ENCODE measurements at places on chromosomes 5 and 9.

DNA sequence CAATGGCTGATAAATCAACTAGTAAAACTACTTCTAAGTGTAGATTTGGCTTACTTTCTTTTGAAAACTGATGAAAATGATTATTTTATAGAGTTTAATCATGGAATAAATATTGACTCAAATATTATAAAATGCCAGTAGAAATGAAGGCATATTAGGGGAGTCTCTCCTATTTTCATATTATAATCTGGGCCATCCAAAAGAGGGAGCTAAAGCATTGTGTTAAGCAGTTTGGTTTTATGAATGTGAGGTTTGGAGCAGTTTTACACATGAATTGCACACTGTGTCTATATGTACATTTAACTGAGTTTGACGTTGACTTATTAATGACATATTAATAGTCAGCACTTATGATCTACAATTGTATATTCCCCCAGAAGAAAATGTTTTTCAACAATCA is 17.4 kb downstream of the CDH9 start:
- no peak for DNase-seq

GRCh38 chr5:148965511-148966265 is 97.2 kb downstream of the SH3TC2 start:
- DNase-seq = no peak

GRCh38 chr5:61167382-61167781 is 5.1 kb upstream of the SMIM15 start:
- DNase-seq = no peak

DNA sequence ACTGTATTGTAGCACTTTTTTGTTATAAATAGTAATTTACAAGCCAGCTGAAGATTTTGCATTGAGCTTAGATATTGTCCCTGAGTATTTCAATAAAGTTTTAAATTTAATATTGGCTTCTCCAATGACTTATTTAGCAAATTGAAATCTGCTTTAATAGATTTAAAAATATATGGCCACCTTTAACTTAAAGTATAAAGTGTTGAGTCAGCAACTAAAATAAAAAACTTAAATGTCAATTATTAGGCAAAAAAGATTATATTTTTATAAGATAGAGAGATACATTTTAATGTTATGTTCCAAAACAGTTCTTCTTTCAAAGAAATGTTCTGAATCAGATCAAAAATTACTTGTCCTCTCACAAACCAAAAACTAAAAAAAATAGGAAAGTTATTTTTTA is 60.7 kb downstream of the OSMR start:
- no peak for DNase-seq

DNA sequence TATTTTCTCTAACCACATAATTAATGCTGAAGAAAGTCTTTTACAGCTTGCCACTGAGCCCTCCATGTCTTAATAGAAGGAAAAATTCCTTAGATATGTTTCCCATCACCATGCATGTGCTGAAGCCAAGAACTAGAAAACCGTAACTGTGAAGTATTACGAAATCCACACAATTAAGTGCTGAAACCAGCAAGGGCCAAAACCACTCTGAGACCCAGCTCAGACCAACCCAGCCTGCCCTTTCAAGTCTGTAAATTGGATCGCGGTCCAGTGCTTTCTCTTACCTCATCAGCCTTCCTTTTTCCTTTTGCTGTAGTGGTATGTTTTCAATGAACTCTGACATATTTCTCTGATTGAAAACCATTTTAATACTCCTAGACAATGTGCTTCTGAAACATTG is 26.3 kb downstream of the SEMA5A start:
- no peak for DNase-seq

DNA sequence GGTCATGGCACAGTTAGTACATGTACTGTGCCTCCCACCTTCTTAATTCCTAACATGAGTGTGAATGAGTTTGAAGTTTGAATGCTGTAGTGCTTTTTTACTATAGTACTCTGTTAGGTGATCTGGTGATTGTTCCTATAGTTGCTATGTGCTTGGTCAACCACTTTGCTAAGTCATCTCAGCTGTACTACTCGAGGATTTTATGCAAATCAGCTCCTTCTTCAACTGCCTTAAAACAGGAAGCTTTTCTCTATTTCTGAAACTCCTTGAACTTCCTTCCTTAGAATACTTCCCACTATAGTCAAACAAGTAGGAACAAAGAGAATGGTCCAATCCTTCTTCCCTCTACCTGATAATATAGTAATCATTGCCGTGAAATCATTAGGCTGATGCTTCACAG is 219.6 kb downstream of the CTNND2 start:
- DNase-seq = no peak

GRCh38 chr5:55154873-55155272 is 5.1 kb upstream of the GPX8 start:
- no peak for DNase-seq

DNA sequence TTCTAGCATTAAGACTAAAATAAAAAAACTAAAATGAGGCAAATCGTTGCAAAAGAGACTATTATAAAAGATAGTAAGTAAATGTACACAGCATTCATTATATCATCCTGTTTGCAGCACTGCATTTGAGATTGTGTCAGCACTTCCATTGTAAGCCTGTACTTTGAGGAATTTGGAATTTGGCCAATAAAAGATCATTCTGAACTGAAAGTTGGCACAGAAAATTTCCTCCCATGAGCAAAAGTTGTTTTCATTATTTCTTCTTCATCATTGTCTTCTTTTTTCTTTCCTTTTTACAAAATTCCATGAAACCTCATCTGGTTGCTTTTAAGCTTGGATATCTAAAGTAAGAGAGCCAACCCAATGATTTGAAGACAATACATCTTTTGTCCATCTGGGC is 199.3 kb upstream of the ADAMTSL1 start:
- DNase-seq = no peak

DNA sequence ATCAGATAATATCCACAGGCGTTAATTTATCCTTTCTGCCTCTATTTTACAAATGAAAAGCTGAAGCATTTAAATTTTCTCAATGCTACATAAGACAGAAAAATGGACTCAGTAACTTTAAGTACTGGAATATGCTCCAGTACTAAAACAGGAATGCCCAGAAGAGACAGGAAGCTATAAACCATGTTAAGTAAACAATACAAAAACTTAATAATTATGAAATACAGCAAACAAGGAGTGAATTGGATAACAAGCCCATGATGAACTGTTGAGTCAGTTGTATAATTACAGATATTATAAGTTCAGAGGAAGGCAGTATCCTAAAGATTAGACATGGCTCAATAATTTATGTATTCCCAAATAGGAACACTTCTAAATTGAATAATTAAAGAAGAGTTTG is 148.5 kb downstream of the CHSY3 start:
- DNase-seq = no peak

DNA sequence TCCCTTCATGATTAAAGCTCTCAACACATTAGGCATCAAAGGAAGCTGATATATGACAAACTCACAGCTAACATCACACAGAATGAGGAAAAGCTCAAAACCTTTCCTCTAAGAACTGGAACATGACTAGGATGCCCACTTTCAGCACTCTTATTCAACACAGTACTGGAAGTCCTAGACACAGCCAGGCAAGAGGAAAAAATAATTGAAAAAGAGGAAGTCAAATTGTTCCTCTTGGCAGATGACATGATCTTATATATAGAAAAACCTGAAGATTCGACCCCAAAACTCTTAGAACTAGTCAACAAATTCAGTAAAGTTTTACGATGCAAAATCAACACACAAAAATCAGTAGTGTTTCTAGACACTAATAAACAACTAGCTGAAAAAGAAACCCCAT is 144.3 kb upstream of the NREP start:
- DNase-seq = no peak

DNA sequence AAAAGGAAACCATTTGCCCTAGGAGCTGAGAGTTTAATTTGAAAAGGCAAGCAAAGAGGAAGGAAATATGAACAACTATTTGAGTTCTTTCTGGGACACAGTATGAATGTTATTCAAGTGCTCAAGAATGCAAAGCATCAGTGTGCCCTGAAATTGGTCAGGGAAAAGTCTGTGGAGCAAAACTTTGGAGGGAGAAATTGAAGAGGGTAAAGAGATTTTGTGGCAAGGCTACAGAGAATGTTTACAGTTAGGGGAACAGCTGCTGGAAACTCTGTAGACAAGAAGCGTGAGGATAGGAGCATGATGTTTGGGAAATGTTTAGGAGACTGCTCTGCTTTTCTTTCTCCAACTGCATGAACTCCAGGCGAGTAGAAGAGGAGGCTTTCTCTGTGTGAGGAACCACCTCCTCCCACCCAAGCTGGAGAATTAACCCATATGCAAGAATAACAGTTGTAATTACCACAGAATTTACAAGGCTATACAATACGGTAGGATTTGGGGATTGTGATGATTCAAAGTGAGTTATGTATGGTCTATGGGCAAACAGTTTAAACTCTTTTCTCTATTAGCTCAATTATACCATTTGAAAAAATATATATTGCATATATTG is 75.4 kb upstream of the IL7R start:
- no peak for DNase-seq

DNA sequence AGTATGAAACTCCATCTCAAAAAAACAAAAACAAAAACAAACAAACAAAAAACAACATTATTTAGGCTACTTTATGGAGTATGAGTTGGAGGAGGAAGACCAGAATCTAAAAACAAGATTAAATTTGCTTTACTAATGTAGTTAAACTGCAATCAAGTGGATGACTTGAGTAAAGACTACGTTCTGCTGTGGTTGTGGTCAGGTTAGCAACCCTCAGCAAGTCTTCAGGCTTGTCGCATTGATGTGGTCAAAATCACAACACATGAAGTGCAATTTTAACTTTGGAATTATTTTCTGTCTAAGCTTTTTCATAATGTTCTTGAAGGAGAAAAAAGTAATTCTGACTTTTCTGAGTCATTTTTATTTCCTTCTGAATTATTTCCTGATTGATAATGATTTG is 43.1 kb downstream of the PDE6A start:
- no peak for DNase-seq

DNA sequence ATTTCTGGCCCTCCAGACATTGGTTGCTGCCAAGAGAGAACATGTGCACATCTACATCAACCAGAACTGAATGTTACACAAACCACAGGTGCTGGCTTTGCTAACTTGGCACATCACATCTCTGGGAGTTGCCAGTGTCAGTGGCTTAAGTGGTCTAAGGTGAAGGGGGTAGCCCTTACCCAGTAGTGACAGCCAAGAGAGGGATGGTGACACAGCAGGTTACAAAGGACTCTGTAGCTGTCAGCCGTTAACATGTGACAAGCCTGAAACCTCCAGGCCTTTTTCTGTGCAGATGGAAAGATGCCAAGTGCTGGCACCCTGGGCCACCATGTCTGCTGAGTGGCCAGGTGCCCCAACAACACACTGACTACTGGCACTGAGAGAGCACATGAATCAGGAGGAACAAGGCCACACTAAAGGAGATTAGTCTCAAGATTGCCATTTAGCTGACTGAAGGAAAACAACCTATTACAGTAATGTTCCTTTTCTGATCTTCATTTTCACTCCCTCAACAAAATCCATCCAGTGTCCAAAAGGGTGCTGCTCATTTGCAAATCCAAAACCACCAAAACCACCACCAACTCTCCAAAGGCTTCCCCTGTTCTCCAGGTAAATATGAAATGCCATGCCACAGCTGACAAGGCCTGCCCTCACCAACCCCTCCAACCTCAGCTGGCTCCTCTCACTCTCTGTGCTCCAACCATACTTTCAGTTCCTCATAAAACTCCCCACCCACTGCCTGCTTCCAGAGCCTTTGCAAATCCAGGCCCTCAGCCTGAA is 20.2 kb downstream of the SIL1 start:
- DNase-seq = no peak

GRCh38 chr9:131067625-131068024 is 28.7 kb upstream of the AIF1L start:
- DNase-seq = no peak

GRCh38 chr5:39459071-39459470 is 34.3 kb upstream of the DAB2 start:
- no peak for DNase-seq

GRCh38 chr5:16983022-16983639 is 47.0 kb upstream of the MYO10 start:
- no peak for DNase-seq

GRCh38 chr5:134769206-134769605 is 10.6 kb downstream of the DDX46 start:
- no peak for DNase-seq

DNA sequence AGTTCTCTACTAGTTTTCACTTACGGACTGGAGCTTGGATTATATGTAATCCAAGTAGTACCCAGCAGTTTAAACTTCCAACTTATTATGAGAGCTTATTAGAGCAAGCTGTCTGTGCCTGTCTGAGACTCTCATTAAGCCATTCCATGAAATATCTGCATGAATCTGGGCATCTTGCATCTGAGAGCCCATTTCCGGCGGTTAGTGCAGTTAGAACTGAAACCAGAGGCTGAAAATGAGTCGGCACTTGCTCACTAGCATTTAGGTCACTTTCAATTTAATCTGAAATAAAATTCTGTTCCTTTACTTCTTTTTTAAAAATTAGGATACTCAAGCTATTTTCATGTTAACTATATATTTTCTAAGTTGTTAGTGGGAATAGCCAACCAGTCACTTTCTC is 102.2 kb downstream of the MEGF10 start:
- DNase-seq = no peak

- DNase-seq = no peak
Measured at GRCh38 chr9:125074976-125075375, 68.4 kb downstream of the SCAI start.

- no peak for DNase-seq
Measured at GRCh38 chr9:129556491-129557191, 64.3 kb downstream of the C9orf50 start.

DNA sequence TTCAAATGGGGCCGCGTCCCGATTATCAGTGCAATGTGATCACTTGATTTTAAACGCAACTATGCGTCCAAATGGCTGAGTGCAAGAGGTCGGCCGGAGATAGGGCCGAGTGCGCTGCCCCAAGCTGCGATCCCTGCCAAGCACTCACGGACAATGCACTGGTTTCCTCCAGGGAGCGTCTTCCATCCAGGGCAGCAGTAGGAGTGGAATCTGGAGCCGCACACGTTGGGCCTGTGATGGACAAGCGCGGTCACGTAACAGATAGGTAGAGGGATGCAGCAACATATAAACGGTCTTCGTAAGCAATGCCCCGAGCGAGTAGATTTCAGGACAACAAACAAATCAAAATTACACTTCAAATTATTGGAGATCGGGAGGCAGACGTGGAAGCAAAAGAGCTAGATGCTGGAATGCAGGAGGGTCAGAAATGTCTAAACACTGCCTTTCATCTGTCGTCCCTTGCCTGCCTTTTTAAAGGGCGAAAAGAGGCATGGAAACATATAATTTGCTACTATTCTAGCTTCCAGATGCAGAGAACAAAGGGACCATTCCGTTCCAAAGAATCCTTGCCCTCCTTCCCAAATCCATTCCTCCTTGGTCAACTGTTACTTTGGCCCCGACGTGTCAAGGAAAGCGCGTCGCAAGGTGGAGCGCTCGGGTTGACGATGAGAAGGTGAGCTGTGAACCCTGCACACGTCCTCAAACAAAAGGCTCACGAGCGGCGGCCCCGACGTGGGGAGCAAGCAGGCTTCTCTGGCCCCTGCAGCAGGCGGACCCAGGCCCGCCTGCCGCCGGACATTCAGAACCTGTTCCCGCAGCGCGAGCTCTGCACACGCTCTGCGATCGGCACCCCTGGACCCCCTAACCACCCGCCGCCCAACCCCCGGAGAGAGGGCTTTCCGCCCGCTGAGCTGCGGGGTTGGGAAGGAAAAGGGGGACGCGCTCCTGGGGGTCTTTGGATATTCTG is 1.5 kb downstream of the FBN2 start:
- no peak for DNase-seq

GRCh38 chr9:98002808-98003207 is 19.7 kb downstream of the ANP32B start:
- no peak for DNase-seq
